ENCODE measurements at places on chromosomes 1 and 21.
A peak's percentile ranks its signal among the peaks of the same experiment; 100 is the strongest.

GRCh38 chr1:34140011-34140676 is 24.9 kb downstream of the CSMD2 start:
- DNase-seq = no peak

- no peak for DNase-seq
These were observed 908 bp downstream of the DDI2 start for GRCh38 chr1:15618077-15618654.

GRCh38 chr1:26696654-26697430 is 1.0 kb downstream of the ARID1A start:
- DNase-seq = peak; percentile 66

DNA sequence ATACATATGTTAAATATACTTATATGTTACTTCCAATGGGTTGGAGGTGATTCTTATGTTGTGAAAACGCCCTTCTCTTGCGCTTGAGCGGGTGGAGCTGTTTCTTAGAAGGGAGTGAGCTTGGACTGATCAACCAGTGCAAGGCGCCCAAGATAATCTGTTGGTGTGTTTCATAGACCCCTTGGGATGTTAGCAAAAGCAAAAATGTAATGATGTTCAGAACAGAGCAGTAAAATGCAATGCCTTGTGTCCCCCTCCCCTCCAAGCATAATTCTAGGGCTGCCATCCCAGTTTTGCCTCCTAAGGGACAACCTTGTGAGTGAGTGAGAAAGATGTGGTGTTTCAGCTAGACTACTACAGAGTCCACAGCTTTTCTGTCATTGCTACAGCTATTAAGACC is 6.2 kb upstream of the CD34 start:
- DNase-seq = no peak

- no peak for DNase-seq
These were observed 10.2 kb upstream of the OR10J4 start for GRCh38 chr1:159421821-159422220.

Data from aorta (tissue), 5 donors.